ENCODE measurements at places on chromosomes 2 and 18.

- peak; percentile 92 for DNase-seq
These were observed 165.0 kb downstream of the LNPK start for GRCh38 chr2:175837046-175837445.

GRCh38 chr2:30504731-30505130, 57.7 kb downstream of the LCLAT1 start:
- peak; percentile 24 for DNase-seq

- DNase-seq, result no peak
These were observed 75.3 kb downstream of the HNRNPLL start for GRCh38 chr2:38527338-38528007.

DNA sequence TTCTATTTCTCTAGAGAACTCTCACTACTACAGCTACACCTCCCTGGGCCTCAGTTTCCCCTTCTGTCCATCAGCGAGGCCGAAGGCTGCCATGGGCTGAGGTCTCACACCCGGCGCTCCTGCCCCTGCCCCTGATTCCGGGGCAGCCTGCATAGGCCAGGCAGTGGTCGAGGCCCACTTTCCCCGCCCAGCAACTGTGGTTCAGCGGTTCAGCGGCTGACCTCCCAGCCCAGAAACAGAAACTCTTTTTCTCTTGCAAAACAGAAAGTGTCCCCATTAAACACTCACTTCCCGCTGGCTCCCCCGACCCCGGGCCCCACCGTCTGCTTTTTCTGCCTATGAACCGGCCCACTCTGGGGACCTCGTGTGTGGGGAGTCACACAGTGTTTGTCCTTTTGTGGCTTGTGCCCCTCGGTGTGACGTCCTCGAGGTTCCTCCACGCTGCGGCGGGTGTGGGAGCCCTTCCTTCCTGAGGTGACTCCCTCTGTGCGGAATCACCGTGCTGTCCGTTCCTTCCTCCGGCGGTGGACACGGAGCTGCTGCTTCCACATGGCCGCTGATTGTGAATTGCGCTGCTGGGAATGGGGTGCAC, 16.0 kb downstream of the PDCD1 start:
- no peak for DNase-seq

- DNase-seq, result no peak
These were observed 256.1 kb downstream of the ZNF385B start for GRCh38 chr2:179605341-179605740.

GRCh38 chr18:70423988-70424387, 135.1 kb downstream of the SOCS6 start:
- DNase-seq, result no peak

DNA sequence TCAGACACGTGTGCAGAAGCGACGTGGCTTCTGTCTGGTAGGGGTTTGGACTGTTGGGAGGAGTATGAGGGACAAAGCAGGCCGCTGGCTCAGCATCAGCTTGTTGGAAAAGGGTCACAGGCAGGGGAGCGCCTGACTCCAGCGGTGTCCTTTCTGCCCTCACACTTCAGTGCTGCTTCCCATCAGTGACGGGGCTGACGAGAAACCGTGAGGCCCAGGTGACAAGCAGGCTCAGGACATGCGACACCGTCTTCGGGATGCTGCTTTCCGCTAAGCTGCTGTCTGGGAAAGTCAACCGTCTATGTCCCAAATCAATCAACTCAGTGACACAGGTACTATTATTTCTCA, 90.5 kb downstream of the USP40 start:
- no peak for DNase-seq

DNA sequence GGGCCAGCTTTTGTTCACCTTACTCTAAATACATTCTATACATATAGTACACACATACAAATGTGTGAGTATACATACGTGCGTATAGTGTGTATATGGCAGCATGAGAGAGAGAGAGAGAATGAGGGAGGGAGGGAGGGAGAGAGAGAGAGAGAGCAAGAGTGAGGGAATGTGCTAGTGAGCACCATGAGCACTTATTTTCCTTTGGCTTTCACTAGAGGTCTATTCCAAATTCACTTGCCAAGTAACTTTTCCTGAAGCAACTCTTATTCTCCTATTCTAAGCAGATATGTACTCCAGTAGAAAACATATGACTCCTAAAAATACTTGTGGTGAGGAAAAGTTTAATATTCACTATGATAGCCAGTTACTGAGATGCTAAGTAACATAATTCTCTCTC, 85.7 kb downstream of the COBLL1 start:
- no peak for DNase-seq

GRCh38 chr2:15142069-15142689, 419.0 kb downstream of the NBAS start:
- no peak for DNase-seq

DNA sequence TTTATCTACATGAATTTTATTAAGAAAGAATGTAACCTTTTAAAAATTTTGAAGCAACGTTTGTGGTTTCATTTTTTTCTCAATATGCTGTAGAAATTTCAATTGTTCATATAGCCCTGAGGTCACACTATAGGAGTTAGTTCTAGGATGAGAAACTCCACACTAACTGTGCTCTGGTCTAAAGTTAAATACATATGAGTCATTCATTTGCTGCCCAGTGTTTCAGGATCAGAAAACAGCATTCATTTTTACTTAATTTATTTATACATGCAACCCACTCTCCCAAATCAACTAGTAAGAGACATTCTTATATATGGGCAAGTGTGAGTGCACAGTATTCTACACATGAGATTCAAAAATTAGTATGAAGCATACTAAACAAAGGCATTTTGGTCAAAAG, 137.9 kb downstream of the DOCK10 start:
- peak; percentile 49 for DNase-seq

GRCh38 chr18:35084494-35085449, 43.6 kb downstream of the MAPRE2 start:
- DNase-seq, result no peak

- peak; percentile 29 for DNase-seq
These were observed 103.7 kb upstream of the TAF1B start for GRCh38 chr2:9739531-9739964.

DNA sequence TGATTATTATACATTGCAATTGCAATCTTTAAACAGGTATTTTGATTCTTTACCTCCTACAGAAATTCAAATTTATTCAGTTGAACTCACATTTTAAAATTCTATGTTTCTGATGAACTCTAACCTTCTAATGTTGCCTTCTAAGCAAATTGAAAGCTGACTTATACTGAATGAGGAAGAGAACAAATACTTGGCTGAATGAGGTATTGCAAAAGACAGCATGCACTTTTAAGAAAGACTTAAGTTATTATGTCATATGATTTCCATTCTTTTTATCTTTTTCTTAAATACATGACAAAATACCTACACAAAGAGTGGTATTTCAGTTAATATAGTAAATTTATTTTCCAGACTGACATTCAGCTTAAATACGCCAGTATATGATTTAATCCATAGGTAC, 64.7 kb downstream of the FAM228A start:
- DNase-seq, result no peak

DNA sequence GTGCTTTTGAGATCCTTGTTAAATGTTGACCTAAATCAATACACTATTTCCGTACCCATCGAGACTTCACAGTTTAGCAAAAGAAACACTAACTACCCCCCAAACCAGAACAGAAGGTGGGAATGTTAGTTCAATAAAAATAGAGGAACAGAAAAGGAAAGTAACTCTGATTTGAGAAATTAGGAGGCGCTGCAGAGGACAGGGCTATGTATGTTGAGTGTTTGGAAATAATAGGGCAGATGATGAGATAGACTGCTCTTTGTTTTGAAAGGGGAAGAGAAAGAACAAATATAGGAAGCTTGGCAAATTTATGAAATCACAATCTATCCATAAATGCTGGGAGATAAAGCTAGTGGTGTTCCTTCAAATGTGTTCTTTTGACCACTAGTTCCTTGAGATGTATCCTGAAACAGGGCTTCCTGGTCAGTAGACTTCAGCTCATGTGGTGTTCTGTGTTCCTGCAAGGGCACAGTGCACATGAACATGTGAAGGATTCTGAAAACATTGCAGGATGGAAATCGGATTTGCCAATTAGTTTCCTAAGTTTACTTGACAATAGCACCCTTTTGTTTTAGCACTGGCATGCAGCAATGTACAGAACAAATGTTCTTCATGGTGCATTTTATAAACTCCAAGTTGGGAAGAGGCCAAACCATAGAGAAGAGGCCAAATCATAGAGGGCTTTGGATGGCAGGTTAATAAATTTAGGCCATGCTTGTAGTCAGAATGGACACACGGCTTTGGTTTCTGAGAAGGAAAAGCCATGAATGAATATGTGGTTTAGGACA, 39.8 kb downstream of the RHBDD1 start:
- DNase-seq, result no peak

GRCh38 chr18:32301361-32301760, 111.5 kb downstream of the MEP1B start:
- no peak for DNase-seq

DNA sequence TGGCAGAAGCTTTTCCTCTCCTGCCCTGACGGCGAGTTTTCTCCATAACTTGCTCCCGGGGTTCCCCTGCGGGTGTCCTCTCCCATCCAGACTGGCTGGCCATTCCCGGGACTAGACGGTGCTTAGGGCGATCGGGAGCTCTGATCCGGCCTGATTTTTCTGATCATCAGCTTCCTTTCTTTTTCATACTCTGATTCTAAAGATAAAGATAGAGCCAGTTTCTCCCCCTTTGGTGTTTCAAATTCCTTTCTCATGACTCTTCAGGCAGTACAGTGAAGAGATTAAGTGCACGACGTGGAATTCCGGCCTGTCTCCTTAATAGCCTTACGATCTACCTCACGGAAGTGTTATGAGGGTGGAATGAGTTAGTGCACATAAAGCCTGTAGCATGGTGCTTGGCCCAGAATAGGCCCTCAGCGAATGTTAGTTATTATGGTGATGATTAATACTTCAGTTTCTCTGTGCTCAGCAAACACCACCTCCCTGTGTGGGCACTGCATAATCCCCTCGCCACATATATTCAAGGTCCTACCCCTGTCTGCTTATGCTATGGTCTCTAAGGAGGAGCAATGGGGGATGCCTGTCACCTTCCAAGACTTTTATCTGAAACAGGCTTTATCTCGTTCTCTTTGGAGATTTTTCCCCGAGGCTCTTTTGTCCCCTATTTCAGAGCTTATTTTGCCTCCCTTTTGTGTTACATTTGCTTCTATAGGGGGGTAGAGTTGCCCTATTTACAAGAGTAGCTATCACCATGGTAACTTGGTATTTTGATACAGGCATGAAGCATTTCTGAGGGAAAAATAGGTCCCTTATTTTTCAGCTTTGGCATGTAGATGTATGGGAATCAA, 254.8 kb downstream of the CDH2 start:
- DNase-seq, result peak; percentile 86

DNA sequence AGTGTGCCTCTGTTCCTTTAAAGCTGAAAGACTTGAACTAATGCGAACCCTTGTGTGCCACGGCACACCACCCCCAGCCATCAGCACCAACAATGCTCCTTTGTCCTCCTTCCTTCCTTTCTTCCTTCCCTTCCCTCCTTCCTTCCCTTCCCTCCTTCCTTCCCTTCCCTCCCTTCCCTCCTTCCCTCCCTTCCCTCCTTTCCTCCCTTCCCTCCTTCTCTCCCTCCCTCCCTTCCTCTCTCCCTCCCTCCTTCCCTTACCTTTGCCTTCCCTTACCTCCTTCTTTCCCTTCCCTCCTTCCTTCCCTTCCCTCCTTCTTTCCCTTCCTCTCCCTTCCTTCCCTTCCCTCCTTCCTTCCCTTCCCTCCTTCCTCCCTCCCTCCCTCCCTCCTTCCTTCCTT, 208.3 kb upstream of the PXDN start:
- DNase-seq, result no peak

- no peak for DNase-seq
These were observed 46.1 kb downstream of the SIGLEC15 start for GRCh38 chr18:45871431-45872084.

DNA sequence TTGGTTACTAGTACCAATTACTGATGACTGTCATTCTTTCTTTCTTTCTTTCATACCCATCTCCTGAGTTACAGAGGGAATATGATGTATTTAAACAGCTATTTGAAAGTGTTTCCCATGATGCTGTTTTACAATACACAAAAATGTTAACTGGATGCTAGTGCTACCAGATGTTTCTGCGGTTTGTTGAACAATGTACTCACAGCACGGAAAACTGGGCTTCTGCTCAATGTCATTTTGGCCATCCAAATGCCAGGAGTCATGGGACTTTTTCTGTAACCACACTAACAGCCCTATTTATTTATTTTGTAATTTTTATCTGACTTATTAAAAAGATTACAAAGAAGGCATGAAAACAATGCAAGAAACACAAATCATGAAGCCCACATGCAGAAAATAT, 313.8 kb downstream of the RIT2 start:
- peak; percentile 26 for DNase-seq

- DNase-seq, result no peak
These were observed 17.3 kb downstream of the C2orf42 start for GRCh38 chr2:70173520-70173919.

DNA sequence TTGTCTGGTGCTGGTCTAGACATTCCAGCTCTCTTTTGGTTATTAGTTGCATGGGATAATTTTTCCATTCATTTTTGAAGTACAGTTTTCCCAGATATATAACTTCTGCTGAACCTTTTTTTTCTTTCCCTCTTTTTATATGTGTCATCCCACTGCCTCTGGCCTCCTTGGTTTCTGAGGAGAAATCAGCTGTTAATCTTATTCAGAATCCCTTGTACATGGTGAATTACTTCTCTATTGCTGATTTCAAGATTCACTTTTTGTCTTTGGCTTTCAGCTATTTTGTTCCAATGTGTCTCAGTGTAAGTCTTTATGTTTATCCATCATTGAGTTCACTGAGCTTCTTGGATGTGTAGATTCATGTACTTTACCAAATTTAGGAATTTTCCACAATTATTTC, 99.7 kb downstream of the ARHGEF4 start:
- no peak for DNase-seq

Measured in fibroblast of skin of scalp (primary cell).